ENCODE measurements at places on chromosomes 12 and 14.
A peak's percentile ranks its signal among the peaks of the same experiment; 100 is the strongest.

- no peak for DNase-seq
These were observed 40.2 kb downstream of the HEATR5A start for GRCh38 chr14:31380106-31380505.

DNA sequence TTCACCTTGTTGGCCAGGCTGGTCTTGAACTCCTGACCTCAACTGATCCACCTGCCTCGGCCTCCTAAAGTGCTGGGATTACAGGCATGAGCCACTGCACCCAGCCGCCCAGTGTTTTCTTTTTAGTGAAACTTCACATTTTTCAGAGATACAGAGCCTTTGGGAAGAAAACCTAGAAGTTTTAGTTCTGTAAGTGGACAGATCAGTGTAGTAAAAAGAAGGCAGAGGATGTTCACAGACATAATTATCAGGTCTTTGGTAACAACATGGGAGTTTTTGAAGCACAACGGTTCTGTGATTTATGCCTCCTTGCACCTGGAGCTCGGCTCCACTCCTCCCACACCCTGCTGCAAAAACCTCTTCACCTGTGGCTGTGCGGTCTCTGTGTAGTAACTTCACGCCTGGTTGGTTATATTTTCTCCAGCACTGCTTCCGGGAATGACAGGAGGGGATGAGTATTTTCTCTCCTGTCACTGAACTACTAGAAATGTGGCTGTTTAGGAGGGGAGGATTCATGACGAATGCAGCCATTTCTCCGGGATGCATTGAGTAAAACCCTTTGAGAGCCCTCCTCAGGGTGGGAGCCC lies 67.0 kb downstream of the ARF6 start:
- DNase-seq, result no peak

GRCh38 chr12:124248941-124249825 lies 45.7 kb upstream of the RFLNA start:
- no peak for DNase-seq

- no peak for DNase-seq
These were observed 60.9 kb downstream of the SERPINA3 start for GRCh38 chr14:94673071-94673470.

GRCh38 chr12:546920-547845 lies 87.4 kb downstream of the B4GALNT3 start:
- peak; percentile 88 for DNase-seq

DNA sequence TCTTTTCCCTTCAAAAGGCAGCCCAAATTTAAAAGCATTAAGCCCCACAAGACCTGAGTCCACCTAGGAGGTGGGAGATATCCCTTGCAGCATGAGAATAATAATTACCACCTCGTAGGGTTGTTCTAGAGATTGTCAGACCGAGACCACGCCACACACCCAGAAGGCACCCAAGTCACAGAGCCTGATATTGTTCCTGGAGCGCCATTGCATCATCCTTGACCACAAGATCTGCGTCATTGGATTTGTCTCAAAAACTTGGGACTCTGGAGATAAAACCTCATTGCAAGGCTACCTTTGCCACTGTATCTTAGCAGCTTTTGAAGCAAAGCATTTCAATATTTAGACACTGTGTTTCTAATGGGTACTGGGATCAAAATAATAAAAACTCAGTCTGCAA lies 29.4 kb upstream of the PPP2R5C start:
- no peak for DNase-seq

GRCh38 chr12:104387190-104387589 lies 69.6 kb upstream of the CHST11 start:
- no peak for DNase-seq

DNA sequence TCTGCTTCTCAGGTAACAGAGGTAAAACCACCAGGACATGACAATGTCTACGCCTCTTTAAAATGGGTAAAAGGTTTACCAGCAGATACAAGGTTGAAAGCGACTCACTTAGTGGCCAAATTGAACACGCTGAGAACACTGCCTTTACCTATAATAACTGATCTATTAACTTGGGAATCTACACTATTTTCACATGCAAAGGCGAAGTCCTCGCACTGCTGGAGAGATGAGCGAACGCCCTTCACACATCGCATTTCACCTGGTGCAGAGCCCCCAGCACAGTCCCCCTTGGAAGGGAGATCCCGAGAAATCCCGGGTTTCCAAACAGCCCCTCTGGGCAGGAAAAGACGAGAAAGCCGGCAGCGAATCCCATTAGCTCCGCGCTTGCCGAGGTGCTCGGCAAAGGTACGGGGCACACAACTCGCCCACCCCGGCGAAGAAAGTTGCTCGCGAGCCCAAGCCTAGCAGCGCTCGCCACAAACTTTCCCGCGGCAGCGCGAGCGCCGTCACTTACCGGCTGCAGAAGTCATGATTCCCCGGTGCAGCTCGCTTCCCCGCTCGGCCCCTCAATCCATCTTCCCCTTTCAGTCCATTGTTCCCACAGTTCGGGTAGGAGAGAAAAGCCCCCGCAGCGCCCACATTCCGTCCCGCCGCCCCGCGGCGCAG lies 423 bp downstream of the FGD6 start:
- DNase-seq, result no peak

DNA sequence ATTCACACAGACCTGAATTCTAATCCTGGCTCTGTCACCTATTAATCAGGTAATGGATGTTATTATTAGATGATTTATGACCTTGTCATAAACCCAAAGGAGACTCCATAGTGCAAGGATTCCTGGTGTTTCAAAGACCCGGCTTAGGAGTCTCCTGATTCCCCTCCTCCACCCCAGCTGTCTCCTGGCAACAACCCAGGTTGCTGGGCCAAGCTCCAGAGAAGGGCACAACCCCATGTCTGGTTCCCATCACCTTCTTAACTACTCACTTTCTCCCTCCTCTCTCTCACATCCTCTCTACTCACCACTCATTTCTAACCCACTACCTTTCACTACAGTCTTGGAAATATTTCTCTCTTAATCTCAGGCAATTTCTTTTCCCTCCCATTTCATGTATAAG lies 41.6 kb downstream of the RHOJ start:
- DNase-seq, result no peak

GRCh38 chr12:20653871-20654270 lies 41.3 kb upstream of the SLCO1C1 start:
- no peak for DNase-seq

DNA sequence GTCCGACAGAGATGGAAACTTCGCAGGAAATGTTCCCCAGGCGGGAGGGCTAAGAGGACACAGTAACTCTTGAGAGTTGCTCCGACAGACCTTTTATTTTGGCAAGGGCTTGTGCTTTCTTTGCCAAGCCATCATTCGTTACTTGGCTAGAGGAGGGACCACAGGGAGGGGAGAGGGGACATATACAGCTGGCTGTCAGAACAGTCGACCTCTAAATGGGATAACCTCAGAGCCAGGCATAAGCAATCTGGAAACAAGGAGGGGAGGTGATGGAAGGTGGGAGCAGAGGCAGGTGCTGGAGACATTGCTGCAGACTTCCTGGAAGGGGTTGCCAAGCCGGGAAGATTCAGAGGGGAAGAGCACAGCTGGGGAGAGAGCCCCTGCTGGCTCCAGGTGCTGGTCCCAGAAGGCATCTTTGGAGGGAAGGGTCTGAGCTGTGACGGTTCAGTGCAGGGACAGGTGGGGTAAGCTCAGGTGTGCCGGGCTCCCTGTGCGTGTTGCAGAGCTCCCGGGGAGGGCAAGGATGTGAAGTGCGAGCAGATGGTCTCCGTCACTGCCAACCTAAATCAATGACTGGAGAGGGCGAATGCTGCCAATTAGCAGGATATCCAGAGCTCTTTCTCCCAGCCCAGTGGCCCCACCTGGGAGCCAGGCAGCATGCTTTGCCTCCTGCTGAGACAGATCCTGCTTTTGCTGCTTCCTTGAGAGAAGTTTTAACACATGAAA lies 50.1 kb downstream of the CHST11 start:
- DNase-seq, result no peak

GRCh38 chr12:67388331-67389138 lies 119.4 kb downstream of the CAND1 start:
- peak; percentile 33 for DNase-seq

DNA sequence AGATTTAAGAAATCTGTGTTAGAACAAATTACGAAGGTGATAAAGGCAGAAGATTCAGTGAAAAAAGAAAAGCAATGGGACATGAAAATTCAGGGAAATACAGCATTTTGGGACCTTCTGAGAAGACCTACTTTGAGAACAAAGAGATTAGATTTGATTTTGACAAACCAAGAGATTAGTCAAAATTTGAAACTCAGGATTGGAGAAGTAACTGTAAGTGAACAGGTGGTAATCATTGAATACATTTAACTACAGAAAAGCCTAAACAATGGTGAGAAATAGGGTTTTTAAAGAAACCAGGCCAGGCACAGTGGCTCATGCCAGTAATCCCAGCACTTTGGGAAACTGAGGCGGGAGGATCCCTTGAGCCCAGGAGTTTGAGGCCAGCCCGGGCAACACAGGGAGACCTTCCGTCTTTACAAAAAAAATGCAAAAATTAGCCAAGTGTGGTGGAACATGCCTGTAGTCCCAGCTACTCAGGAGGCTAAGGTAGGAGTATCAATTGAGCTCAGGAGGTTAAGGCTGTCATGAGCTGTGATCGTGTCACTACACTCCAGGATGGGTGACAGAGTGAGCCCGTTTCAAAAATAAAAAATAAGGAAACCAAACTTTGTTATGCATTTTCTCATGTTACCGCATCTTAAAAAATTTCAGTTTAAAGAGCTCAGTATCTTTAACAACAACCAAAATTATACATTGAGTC lies 8.9 kb upstream of the SAV1 start:
- DNase-seq, result no peak

- DNase-seq, result no peak
These were observed 172.2 kb downstream of the NAV3 start for GRCh38 chr12:78002878-78003277.

DNA sequence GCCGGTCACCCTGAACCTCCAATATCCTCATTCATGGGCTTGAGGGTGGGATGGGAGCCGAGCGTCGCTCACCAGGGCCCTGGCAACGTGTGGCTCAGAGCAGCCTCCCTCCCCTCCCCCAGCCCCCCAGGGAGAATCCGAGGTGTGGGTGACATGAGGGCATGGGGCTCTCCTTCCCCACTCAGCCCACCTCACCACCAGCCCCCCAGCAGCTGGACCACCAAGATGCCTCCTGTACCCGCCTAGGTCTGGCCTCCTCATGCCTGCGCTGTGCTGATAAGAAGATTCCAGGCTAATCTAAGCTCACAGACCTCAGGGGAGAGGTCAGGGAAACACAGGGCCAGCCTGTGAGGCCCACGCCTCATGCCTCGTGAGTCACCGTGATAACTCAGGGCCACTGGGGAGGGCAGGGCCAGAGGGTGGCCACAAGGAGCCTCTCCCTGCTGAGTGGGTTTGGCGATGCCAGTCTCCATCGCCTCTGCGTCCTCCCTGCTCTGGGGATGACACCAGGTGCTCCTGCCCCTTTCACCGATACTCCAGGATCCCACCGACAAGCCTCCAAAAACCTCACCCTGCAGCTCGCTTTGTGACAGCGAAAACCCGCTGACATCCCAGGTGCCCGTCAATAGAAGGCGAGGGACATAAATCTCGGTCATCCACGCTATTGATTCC lies 56.9 kb downstream of the TESC start:
- DNase-seq, result peak; percentile 54

DNA sequence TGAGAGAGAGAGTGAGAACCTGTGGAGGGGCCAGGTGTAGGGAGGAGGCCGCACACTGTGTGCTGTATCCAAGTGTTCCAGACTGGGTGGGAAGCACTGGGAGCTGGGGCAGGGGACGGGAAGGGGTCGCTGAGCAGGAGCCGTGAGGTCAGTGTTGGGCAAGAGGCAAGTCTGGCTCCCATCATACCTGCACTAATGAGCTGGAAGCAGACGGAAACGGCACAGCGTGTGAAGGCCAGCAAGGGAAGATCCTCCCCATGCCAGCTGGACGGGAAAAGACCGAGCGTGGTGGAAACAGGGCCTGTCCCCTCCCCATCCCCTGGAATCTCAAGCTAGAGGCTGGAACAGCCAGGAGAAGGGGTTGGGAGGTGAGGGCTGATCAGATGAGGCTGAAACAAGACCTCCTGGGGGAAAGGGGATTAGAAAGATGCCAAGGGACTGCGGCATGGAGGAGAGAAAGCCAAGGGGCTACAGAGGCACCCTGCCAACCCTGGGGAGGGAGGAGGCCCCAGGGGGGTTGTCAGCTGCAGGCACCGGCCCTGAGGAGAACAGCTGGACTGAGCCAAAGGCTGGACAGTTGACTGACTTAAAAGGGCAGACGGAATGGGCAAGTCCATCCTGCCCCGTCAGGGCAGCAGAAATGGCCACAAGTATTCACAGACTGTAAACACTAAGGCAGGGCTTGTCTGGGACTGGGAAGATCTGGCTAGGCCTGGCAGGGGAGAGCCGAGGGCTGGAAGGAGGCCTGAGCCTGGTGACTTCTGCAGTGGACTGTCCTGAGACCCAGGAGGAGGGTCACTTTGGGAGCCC lies 19.0 kb upstream of the LTBP2 start:
- no peak for DNase-seq

DNA sequence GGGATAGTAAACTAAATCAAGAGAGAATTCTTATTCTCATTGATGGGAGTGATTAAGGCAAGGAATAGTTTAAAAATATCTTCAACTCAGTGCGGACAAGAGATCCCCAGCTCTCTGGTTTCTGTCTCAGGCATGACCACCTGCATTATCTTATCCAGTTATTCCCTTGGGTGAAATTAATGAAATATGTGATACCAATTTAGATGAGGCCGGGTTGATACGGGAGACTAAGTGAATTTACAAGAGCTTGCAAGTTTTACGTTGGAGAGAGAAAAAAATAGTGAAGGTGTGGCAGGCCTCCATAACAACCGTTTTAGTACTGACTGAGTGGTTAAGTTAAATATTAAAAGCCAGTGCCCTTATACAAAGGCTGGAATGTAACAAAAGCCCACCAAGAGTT lies 61.1 kb upstream of the PLBD1 start:
- DNase-seq, result no peak

- DNase-seq, result no peak
These were observed 23.5 kb downstream of the SSH1 start for GRCh38 chr12:108833757-108834472.

GRCh38 chr14:99246536-99247097 lies 25.4 kb downstream of the BCL11B start:
- no peak for DNase-seq

DNA sequence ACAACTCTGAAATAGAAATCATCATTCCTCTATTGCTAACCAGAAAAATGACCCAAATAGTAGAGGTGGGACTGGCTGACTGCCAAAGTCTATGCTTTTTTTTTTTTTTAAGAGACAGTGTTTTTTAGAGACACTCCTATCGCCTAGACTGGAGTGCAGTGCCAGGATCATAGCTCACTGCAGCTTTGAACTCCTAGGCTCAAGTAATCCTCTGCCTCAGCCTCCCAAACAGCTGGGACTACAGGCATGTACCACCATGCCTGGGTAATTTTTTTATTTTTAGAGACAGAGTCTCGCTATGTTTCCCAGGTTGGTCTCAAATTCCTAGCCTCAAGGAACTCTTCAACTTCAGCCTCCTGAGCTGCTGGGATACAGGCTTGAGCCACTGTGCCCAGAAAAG lies 19.2 kb downstream of the NR2C1 start:
- no peak for DNase-seq

DNA sequence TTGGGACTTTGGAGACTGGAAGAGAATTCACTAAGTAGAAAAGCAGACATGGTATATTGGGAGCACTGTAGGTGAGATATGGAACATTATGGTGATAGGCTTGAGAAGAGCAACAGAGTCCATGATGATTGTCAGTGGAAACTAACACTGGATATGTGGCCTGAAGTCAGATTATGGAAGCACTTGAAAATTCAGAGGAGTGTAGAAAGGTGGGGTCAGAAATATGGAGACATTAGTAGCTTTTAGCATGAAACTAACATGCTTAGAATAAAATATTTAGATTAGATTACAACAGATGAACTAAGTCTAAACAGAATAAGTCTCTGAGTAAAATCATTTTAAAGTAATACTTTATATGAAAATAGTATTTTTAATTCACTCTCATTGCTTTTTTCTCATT lies 499.1 kb downstream of the TMEM117 start:
- no peak for DNase-seq

All from ELF-1 (cell line).